Uterine smooth muscle cell (primary cell): ENCODE measurements at places on chromosomes 7 and 10. TPM values are rescaled to one million over a fixed set of nuclear protein-coding genes. Genes with fewer than 3 reads are reported as not detected.

RHOBTB1 gene
- total RNA-seq, result 8.7 and 16.4 TPM in 2 replicates

NEUROG3 gene
- not detected in 2 replicates for total RNA-seq

C7orf57 gene
- total RNA-seq, result 0.11 TPM in 1 of 2 replicates, not detected in the other

ATP6V0A4 gene
- under 0.01 TPM in 2 replicates for total RNA-seq

OPN1SW gene
- not detected in 2 replicates for total RNA-seq

ACSM6 gene
- not detected in 2 replicates for total RNA-seq

CCDC136 gene
- total RNA-seq, result 14.7 and 17.9 TPM in 2 replicates

NEUROD6 gene
- not detected in 2 replicates for total RNA-seq

NEURL1 gene
- 0.22 and 1.00 TPM in 2 replicates for total RNA-seq

TFPI2 gene
- total RNA-seq, result 380 and 620 TPM in 2 replicates

IKZF1 gene
- total RNA-seq, result not detected in 2 replicates

CDNF gene
- 1.1 and 1.3 TPM in 2 replicates for total RNA-seq

CUBN gene
- 0.87 and 1.5 TPM in 2 replicates for total RNA-seq

IFIT2 gene
- 8.2 and 14.2 TPM in 2 replicates for total RNA-seq

PRKRIP1 gene
- total RNA-seq, result 18.3 and 20.5 TPM in 2 replicates

AGAP4 gene
- total RNA-seq, result 2.6 and 4.9 TPM in 2 replicates

DDIT4 gene
- 317 and 486 TPM in 2 replicates for total RNA-seq

LEP gene
- 0.12 TPM in 1 of 2 replicates, not detected in the other for total RNA-seq

CALHM3 gene
- not detected in 2 replicates for total RNA-seq

OGDHL gene
- total RNA-seq, result 0.22 and 0.37 TPM in 2 replicates

STRA8 gene
- not detected in 2 replicates for total RNA-seq

FANK1 gene
- 2.2 and 3.7 TPM in 2 replicates for total RNA-seq

CALML5 gene
- total RNA-seq, result not detected in 2 replicates

GBX1 gene
- total RNA-seq, result not detected in 2 replicates

BEND7 gene
- 1.9 and 5.4 TPM in 2 replicates for total RNA-seq

SUN3 gene
- not detected in 2 replicates for total RNA-seq

ENO4 gene
- 0.11 and 0.25 TPM in 2 replicates for total RNA-seq

PGAM2 gene
- 0.33 and 0.37 TPM in 2 replicates for total RNA-seq

NPTX2 gene
- 0.12 and 0.44 TPM in 2 replicates for total RNA-seq

VDAC2 gene
- total RNA-seq, result 149 and 185 TPM in 2 replicates
